Activated naive CD4-positive, alpha-beta T cell treated with anti-CD3 and anti-CD28 coated beads for 36 hours (primary cell): ENCODE measurements at places on chromosomes 2 and 18. TPM values are rescaled to one million over a fixed set of nuclear protein-coding genes. Genes with fewer than 3 reads are reported as not detected.
A peak's percentile ranks its signal among the peaks of the same experiment; 100 is the strongest.

- DNase-seq: no peak
Observed at GRCh38 chr2:24906466-24906865, 13.6 kb downstream of the ADCY3 start.

DNA sequence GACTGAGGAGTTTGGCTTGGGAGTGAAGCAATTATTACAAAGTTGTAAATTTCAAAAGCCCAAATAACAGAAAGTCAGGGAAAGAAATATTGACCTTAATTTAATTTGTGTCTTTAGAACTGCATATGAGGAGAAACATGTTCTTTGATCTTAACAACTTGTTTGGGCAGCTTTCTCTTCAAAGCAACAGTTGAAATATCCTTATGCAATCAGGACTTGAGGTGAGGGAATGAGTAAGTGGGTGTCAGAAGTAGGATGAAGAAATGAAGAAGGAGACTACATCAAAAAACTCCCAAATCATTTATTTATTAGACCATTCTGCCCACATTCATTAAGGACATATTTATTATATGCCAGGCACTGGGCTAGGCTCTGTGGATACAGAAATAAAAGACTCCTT lies 129.4 kb downstream of the GCA start:
- DNase-seq: no peak

- DNase-seq: peak; percentile 73
Observed at GRCh38 chr18:74066018-74066417, 81.6 kb downstream of the FBXO15 start.

- DNase-seq: no peak
Observed at GRCh38 chr18:42281124-42281523, 326.1 kb downstream of the PIK3C3 start.

The AP1S3 gene
- total RNA-seq: 12.8 TPM

- peak; percentile 84 for DNase-seq
Observed at GRCh38 chr2:101823347-101823791, 125.9 kb downstream of the MAP4K4 start.

DNA sequence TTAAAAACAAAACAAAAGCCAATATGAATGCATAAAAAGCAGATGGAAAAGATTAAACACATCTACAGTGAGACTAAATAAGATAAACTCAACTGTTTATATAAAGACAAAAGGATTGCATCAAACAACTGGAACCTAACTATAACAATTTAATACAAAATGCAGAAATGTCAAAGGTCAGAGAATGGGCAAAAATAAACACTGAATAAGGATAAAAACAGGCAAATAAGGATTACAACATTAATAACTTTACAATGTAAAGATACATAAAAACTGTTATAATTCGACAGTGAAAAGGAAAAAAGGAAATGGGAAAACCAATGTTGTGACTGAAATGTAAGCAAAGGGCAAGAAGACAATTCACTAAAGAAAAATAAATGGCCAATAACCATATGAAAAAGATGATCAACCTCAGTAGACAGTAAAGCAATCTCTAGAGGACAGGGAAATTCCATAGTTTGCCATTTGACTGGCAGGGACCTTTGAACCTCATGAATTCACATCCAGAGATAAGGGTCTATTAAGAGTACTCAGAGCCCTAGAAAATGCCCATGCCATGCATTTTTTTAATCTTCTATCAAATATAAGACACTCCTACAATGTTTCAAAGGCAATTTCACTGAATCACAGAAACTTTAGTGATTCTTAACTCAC lies 83.7 kb downstream of the TMEM131 start:
- no peak for DNase-seq

The ROCK2 gene
- total RNA-seq: 8.4 TPM

DNA sequence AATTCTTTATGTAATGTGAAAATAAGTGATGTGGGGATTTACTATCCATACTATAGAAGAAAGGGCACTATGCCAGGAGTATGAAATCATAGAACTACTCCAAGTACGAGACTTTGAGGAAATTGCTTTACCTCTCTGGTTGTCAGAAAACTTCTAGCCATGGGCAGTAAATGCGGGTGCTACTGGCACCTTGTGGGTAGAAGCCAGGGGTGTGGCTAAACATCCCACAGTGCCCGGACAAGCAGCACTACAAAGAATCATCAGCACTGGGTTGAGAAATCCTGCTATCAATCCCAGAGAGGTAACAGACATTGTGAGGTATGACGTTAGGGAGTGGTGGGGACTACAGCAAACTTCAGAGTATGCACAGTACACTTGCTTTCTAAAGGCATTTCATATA lies 453.5 kb upstream of the TNP1 start:
- no peak for DNase-seq

DNA sequence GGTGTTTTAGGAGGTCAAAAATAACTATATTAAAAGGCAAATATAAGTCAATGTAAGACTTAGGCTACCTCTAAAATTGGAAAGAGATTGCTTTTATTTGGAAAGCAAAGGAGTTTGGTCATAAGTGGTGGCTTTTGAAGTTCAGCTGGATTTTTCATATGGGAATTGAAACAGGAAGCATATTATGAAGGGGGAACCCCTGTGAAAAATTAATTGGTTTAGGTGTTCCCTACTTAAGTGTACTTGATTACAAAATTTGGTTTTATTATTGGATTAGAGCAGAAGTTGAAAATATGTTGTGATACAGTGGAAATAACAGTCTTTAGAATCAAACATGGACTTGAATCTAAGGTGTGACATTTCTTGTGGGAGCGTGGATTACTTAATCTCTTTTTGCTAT lies 121.4 kb upstream of the TTC27 start:
- no peak for DNase-seq

DNA sequence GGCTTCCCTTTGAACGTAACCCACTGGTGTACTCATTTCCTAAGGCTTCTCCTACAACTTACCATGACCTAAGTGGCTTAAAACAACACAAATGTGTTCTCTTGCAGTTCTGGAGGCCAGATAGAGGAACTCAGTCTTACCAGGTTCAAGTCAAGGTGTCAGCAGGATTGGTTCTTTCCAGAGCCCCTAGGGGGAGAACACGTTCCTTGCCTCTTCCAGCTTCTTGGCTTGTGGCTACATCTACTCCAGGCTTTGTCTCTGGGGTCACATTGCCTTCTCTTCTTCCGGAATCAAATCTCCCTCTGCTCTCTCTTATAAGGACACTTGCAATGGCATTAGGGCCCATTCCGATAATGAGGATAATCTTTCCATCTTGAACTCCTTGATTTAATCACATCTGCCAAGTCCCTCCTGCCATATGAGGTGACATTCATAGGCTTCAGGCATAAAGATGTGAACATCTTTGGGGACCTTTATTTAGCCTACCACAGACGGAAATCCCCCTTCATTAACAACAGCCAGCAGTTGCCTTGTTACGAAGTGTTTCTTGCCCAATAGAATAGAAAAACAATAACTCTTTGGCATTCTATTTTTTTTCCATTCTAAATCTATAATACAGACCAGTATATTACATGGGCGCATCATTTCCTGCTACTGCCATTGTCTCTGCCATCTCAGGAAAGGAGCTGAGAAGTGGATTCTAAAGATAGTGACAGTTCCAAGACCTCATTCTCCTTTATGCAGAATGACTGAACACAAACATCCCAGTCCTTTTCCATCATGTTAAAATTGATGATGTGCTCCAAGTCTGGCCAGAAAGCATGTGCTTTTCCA lies 362.0 kb downstream of the ZNF521 start:
- DNase-seq: no peak

The SPAG16 gene
- total RNA-seq: 8.8 TPM

DNA sequence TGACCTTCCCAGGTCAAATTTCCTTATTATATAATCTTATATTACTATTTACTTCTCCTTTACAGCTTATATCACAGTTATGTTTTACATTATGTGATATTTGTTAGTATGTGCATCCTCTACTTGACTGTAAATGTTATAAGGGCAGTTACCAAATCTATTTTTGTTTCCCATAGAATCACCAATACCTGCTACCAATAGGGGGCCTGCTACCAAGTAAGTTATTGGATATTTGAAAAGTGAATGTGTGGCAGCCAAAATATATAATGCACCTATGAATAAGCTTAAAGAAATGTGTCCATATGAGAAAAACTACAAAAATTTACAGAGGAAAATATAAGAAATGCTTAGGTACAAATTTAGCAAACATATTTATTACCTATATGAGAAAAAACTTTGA lies 23.9 kb upstream of the CTAGE1 start:
- DNase-seq: no peak

DNA sequence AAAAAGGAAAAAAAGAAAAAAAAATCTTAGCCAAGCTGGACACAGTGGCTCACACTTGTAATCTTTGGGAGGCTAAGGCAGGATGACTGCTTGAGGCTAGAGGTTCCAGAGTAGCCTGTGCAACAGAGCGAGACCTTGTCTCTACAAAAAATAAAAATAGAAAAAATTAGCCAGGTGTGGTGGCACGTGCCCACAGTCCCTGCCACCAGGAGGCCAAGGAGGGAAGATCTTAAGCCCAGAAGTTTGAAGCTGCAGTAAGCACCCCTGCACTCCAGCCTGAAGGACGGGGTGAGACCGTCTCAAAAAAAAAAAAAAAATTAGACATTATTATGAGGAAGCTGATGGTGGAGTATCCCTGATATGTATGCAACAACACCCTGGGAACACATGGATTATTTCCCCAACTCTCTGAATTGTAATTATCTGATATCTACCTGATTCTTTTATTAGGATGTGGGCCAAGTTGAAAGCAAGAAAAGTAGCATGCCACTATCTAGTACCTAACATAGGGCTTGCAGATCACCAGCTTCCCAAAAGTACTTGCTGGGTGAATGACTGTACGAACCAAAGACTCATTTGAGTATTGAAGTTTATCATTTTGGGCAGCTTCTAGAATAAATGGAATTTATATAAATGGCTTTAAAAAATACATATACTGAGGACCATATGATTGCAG lies 140.9 kb downstream of the TCF4 start:
- DNase-seq: no peak

GRCh38 chr2:233101816-233102215 lies 41.7 kb downstream of the INPP5D start:
- no peak for DNase-seq

GRCh38 chr2:230208576-230208975 lies 11.2 kb downstream of the SP110 start:
- no peak for DNase-seq
